ENCODE measurements at places on chromosomes 5 and 9. TPM values are rescaled to one million over a fixed set of nuclear protein-coding genes. Genes with fewer than 3 reads are reported as not detected.

DNA sequence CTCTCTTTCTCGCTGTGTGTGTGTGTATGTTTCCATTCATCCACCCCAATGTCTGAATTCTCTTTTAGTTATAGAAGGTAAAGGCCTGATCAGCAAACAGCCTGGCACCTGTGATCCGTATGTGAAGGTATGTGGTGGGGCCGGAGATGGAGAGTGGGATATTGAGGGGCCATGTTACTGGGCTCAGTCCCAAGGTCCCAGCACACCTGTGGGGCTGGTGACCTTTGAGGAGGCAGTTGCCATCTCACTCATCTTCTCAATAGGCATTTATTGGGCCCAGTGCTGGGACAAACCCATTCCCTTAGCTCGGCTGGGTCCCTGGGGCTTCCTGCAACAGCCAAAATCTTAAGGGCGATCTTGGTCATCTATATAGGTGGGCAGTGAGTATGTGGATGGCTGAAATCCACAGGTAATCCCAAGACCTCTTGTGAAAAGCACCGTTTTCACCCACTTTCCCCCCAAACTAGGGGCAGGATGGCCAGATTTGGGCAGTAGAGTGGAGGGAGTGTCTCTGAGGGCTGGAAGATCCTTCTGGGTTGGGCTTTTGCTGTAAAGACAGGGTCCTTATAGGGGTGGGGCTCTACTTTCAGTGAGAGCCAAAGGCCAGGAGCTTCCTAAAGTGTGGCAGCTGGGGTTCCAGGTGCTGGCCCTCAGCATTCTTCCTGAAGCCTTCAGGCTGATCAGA lies 19.6 kb downstream of the RGS3 start:
- DNase-seq: no peak

- DNase-seq: peak; percentile 68
These were observed 51.3 kb upstream of the ASTN2 start for GRCh38 chr9:117466111-117466510.

Gene CYLC2
- total RNA-seq: not detected

Gene CD72
- not detected for total RNA-seq

Gene PCDHB15
- 0.12 TPM for total RNA-seq
